ENCODE measurements at places on chromosomes 6 and 20.

- no peak for DNase-seq
Observed at GRCh38 chr6:7505189-7505699, 36.2 kb upstream of the DSP start.

DNA sequence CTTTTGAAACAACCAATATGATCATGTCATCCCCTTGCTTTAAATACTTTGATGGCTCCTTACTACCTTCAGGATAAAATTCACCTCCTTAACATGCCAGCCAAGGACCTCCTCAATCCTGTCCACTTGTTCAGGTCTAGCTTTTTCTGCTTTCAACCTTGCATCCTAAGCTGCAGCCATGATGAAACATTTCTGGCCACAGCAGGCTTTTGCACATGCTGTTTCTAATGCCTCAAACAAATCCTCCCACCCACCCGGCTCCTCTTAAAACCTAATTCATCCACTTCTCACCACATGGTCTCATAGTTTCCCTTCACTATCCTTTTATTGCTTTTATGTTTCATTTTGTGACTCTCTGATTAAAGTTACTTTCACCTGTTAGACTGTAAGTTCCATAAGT lies 124.6 kb downstream of the MYB start:
- DNase-seq = no peak

DNA sequence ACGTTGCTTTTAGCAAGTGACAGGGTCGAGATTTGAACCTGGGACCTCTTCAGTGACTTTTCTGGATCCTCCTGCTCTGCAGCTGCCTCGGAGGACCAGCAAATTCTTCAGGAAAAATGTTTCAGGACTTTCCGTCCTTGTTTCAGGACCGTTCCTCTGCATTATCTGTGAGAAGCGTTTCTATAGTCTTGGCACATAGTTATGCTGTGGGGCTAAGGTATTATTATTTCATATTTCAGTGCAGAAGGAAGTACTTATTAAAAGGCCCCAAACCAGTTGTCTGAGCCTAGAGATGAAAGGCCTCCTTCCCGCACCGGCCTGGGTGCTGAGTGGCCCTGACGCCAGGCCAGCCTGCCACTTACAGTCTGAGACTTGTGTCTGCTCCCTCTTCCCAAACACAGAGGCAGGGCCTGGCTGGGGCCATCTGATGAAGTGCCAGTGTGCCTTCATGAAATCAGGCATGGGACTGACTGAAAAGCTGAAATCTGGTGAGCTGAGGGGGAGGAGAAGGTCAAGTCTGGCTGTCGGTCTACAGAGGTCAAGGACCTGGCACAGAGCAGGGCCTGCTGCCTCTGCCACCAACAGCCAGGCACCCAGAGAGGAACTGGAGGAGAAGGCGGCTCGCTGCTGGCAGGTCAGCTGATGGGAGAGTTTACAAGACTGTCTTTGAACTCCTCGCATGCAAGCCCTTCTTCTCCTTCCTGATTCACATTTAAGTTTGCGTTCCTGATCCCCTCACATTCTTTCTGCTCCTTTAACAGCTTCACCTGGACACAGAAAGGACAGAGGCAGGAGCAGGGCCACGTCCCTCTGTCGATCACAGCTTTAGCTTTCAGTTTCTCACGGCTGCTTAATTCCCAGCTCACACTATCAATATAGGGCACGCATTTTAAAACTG lies 8.9 kb upstream of the QKI start:
- no peak for DNase-seq

GRCh38 chr6:52503851-52504781 lies 72.7 kb downstream of the TRAM2 start:
- DNase-seq = no peak

- DNase-seq = no peak
Observed at GRCh38 chr6:170083236-170084051, 207.4 kb downstream of the DLL1 start.

- no peak for DNase-seq
Observed at GRCh38 chr6:38164671-38165108, 345.2 kb downstream of the ZFAND3 start.

- DNase-seq = no peak
Observed at GRCh38 chr6:136717716-136717990, 74.6 kb downstream of the MAP3K5 start.

- DNase-seq = no peak
Observed at GRCh38 chr20:49288784-49289696, 11.2 kb upstream of the ZNFX1 start.

GRCh38 chr6:16187176-16187575 lies 51.2 kb upstream of the GMPR start:
- no peak for DNase-seq

DNA sequence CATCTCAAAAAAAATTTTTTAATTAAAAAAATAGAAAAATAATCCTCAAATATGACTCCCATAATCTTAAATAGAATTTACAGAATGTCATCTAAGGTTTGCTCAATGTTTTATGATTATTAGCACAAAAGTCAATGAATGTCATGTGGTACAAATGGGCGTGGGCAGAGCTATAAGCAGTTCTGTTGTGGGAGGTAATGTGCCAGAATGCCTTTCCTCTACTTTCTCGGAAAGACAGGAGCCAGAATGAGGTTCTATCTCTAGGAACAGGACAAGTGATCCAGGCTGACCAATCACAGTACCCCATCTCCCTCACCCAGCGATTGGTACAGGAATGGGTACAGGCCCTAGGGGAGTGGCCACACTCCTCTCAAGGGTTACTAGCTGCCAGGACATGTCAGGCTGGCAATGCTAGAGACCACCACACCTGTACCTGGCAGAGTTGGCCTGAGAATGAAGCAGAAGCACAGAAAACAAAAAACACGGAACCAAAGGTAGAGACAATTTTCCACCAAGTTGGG lies 15.1 kb downstream of the RALGAPA2 start:
- DNase-seq = no peak

DNA sequence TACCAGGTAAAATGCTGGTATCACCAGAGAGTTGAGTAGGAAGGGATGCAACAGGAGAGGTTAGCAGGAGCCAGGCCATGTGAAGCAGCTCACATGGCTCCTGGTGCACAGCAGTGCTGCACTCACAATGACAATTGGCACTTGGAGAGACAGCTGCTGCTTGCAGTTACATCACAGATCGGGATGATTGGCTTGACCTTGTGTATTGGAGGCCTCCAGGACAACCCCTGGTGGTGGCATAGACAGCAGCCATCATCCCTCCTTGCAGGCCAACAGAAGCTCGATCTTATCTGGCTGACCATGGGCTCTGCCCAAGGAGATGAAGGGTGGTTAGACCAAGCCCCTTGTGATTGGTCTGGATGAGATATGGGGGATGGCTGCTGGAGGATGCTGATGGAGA lies 73.0 kb downstream of the EYA2 start:
- no peak for DNase-seq

DNA sequence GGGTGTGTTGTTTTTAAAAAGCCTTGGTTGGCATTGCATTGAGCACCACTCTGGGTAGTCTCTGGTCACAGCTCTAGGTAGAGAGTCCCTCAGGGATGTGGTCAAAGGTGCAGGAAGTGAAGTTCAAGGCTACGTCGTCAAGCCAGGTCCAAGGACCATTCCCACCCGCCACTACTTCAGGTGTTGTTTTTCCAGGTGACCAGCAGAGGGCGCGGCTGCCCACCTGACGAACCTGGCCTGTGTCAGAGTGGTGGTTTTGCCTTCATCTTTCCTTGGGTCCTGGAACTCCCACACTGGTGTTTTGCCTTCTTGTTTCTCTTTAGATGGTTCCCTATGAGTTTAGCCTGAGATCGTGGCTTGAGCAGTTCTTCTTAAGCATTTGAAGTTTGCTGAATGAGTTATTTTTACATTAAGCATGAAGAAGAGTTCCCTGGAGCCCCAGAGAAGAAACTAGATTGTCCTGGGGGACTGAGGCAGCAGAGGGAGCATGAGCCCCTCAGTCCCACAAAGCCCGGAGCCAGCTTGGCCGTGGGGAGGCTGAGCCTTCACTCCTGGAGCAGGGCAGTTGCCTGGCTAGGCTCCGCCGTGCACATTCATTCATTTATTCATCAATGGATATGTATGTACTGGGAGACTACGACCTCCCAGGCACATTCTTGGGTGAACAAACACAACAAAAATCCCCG lies 5.6 kb upstream of the PHACTR3 start:
- DNase-seq = peak; percentile 4

- no peak for DNase-seq
Observed at GRCh38 chr20:19769507-19769906, 11.4 kb downstream of the RIN2 start.

DNA sequence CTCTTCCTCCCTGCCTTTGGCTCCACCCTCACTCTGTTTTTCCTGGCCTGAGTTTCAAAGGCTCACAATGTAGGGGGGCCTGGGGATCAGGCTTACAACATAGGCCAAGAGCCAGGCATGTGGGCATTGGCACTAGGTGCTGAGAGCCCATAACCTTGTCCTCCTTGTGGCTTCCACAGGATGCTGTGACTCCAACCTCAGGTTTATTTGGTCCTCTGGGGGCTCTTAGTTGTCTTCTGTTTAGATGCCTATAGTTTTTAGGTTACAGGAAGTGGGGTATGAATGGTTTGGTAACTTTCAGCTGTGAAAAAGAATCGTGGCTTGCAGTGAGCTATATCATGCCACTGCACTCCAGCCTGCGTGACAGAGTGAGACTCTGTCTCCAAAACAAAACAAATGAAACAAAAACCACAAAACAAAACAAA lies 25.6 kb downstream of the MMP24 start:
- DNase-seq = no peak

Data from activated T-cell treated with anti-CD3 and anti-CD28 coated beads for 1 hour (primary cell).